T-helper 1 cell (primary cell): ENCODE measurements at places on chromosomes 11 and 22.

DNA sequence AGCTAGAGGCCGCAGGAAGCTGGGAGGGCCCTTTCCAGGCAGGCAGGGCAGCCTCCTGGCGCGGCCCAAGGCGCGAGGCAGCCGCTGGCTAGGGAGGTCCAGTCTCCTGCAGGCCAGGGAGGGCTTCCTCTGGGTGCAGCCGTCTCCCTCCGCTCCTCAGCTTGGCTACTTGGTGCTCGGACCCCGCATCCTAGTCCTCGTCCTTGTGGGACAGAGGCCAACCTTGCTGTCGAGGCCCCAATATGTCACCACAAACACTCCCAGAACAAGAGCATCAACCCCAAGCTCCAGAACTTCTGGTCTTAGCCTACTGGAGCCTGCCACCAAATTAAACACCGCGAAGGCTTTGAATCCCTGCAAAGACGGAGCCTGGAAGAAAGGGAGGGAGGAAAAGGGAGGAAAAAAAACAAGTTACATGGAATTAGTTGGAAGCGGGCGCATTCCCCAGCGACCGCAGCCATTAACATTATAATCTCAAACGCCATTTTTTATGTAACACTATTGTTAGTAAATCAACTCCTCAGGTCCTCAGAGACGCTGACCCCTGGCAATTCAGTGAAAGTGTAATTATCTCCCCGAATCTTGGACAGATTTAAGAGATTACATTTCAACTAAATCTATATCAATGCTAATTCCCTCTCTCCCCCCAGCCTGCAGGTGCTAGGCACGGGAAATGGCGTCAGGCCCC, 12.7 kb upstream of the PAX6 start:
- no peak for DNase-seq

- no peak for DNase-seq
These were observed 28.5 kb upstream of the SMIM38 start for GRCh38 chr11:69127081-69127850.

DNA sequence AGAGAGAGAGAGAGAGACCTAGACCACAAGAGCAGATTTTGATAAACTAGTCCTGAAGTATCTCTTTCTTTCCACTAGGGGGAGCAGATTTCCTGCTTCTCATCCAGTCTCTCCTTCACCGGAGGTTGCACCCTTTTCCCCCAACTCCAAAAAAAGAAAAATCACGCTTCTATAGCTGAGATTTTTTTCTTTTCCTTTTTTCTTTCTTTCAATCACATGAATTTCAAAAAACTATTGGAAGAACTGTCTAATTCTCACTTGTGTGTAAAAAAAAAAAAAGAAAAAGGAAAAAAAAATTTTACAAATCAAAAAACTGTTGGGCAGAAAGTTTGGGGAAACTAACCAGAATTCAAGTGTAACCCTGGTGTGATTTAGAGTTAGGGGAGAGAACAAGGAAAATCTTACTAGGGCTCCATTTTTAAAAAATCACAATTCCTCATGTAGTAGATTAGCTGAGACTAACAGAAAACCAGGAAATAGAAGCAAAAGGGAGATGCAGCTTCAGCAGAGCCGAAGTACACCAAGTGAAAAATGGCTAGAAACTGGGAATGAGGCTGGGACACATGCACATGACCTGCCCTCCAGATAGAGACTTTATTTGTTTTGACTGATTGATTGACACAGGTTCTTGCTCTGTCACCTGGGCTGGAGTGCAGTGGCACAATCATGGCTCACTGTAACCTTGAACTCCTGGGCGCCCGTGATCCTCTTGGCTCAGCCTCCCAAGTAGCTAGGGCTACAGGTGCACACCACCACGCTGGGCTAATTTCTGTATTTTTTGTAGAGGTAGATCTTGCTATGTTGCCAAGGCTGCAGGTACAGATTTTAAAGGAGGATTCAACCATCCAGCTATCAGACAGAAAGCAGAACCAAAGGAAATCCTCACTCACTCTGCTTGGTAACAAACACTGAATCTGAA, 27.1 kb downstream of the SDHD start:
- no peak for DNase-seq

DNA sequence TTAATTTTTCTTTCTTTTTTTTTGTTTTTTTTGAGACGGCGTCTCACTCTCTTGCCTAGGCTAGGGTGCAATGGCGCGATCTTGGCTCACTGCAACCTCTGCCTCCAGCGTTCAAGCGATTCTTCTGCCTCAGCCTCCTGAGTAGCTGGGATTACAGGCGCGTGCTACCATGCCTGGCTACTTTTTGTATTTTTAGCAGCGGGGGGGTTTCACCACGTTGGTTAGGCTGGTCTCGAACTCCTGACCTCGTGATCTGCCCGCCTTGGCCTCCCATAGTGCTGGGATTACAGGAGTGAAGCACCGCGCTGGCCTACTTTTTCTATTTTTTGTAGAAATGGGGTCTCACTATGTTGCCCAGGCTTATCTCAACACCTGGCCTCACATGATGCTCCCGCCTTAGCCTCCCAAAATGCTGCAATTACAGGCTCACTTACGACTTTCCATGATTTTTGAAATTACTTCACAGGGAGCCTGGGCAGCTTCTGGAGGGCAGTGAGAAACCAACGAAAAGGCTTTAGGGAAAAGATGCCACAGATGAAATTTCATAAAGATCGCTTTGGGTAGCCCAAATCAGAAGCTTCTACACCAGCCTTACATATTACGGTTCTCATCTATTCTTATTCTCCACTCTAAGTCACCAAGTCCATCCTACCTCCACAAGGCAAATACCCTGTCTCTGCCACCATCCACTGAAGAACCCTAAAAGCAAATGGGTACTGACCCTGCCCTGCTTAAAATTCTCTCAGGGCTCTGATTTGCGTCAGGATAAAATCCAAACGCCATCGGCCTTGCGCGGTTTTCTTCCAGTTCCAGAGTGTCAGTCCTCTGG, 866 bp upstream of the RRM1 start:
- no peak for DNase-seq

DNA sequence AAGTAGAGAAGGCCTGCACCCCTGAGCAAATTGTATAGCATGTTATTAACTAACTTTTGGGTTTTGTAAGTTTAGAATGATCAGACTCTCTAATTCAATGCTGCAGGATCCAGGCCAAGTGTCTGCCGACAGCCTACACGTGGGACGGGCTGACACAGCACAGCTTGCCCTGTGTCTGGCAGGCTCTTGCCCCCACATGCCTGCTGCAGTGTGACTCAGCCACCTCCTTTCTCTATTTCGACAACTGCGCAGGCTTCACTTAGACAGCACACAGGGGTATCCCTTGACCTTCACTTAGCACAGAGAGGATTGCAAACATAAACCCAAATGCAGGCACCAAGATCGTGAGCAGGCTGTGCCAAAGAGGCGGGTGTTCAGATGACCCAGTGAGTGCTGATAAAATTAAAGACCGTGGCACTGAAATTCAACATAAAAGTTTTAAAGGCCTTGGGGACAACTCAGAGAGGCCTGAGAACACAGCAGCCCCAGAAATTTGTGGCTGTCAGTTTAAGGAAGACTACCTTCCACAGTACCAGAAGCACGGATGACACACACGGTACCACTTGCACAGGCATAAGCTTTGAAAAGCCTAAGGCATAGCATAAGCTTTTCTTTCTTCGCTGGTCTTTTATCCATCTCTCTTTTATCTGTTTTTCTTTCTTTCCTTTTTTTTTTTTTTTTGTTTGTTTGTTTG, 37.8 kb downstream of the SCN3B start:
- DNase-seq: no peak

DNA sequence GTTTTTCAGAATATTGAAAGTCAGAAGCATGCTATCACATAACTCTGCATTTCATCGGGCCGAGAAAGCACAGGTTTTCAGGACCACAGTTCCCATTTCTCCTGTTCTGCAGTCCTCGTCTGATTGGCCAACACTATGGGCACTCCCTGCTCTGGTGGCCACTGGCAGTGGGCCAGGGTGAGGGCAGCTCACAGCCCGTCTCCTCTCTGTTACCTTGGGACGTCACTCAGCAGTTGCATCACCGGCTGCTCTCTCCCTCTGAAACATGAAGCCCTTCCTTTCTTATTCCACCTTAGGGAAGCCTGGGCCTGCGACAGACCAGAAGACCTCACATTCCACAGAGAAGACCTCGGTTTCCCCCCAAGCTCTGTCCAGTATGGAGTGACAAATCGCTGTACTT, 11.4 kb upstream of the MICAL3 start:
- no peak for DNase-seq

DNA sequence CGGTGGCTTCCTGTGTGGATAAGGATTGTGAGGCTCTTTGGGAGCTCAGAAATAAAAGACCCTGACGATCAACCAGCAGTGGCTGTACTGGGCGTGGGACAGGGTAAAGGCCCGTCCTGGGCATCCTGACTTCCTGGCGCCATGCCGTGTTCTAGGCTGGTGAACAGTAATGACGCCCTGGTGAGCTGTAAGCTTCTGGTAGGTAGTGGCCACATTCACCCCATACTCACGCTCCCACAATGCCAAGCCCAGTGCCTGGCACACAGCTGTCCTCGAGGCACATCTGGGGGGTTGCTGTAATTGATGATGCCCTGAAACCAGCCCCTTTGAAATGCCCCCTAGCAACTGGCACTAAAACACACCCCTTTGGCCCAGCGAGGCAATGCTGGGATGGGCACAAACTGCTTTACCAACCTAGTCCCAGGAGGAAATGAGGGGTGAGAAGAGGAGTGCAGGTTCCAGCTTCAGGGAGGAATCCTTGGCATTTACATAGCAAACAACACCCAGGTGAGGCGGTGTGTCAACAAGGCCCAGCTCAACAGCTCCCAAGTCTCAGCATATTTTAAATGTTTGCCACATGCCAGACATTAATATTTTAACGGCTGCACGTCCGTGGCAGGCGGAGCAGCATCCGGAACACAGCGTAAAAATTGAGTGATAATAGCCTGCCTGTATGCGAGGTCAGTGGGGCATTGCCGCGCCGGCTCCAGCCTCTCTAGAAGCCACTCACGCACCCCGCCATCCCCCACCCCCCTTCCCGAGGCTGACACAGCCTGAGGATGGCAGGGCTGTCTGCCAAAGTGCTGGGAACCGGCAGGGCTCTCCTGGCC, 79.3 kb downstream of the DSCAML1 start:
- DNase-seq: no peak

GRCh38 chr11:65152122-65152521, 17.8 kb upstream of the SYVN1 start:
- DNase-seq: no peak

DNA sequence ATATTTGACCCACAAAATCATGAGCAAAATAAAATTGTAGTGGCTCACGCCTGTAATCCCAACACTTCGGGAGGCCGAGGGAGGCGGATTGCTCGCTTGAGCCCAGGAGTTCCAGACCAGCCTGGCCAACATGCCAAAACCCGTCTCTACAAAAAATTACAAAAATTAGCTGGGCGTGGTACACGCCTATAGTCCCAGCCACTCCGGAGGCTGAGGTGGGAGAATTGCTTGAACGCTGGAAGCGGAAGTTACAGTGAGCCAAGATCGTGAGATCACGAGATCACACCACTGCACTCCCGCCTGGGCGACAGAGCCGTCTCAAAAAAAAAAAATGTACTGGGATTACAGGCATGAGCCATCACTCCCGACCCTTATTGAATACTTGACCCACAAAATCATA, 2.0 kb upstream of the RRAS2 start:
- no peak for DNase-seq

DNA sequence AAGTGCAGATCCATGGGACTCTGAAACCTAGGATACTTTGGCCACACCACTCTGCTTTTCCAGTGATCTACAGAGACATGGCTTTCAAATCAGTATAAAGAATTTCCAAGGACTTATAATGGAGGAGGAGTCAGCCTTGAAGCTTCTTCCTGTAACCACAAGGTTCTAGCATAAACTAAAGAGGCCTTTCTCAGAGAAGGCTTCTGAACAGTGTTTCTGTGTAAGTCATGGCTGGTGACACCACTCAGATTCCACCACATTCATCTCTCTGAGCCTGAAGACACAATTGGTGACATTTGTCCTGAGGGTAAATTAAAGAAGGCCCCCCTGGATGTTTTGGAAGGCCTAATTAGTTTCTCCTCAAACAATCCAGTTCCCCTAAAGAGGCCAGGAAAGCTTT, 29.0 kb upstream of the ADORA2A start:
- no peak for DNase-seq

DNA sequence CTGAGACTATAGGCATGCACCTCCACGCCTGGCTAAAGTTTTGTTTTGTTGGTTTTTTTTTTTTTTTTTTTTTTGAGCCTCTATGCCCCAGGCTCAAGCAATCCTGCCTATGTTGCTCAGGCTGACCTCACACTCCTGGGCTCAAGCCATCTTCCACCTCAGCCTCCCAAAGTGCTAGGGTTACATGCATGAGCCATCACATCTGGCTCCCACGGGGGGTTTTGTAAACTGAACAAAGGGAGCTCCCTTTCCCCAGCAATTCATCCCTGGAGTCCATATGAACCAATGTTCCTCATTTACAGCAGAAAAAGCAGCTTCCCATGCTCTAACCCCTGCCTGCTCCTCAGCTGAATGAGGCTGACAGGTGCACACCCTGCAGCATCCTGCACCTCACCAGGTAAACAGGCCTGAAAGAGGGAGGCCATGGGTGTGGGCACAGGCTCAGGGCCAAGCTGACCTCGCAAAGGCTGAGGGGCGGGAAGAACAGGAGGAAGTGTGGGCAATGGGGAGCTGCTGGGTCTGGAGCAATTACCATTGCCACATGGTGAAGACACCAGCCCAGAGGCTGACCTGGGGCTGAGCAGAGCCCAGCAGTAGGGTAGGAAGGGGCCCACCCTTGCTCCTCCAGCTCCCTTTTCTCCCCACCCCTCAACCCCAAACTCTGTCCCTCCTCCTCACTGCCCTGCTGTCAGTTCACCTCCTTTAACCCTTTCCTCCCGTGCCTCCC, 58.2 kb downstream of the RBX1 start:
- no peak for DNase-seq

DNA sequence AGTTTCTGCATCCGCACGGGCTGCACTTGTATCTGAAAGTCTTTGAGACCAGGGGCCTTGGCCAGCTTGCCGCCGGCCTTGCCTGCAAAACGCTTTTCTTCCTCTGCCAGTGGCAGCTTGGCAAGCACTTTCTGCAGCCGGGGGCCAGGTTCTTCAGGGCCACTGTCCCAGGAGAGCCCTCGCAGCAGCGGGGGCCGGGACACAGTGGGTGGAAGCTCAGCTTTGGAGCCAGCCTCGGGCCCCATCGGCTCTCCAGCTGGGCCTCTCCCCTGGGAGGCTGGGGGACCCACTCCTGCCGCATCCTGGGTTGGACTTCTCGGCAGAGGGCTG, 57.5 kb upstream of the LYVE1 start:
- DNase-seq: no peak

GRCh38 chr22:49113758-49114157, 713.9 kb downstream of the BRD1 start:
- no peak for DNase-seq

GRCh38 chr11:88418508-88418907, 81.0 kb upstream of the CTSC start:
- DNase-seq: no peak
